ENCODE measurements at places on chromosomes 11 and 22.

- peak; percentile 35 for DNase-seq
Measured at GRCh38 chr11:43944761-43945311, 2.4 kb downstream of the C11orf96 start.

GRCh38 chr11:8338138-8338537, 74.5 kb upstream of the LMO1 start:
- DNase-seq = no peak

DNA sequence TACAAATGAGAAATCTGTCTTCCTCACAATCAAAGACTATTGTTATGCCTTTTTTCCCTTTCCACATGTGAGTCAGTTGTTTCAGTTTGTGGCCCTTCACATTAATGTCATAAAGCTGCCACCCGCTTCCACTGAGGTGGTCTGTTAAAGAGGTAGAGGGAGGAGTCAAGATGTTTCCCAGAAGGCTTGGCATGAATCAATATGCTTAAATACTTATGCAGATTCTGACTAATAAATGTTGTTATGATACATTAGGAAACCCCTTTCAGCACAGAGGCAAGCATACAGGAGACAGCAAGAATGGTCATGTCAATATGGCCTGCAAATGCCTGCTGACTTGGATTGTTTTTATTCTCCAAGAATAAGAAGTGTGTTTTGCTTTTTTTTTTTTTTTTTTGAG, 6.5 kb downstream of the RTN3 start:
- DNase-seq = no peak

DNA sequence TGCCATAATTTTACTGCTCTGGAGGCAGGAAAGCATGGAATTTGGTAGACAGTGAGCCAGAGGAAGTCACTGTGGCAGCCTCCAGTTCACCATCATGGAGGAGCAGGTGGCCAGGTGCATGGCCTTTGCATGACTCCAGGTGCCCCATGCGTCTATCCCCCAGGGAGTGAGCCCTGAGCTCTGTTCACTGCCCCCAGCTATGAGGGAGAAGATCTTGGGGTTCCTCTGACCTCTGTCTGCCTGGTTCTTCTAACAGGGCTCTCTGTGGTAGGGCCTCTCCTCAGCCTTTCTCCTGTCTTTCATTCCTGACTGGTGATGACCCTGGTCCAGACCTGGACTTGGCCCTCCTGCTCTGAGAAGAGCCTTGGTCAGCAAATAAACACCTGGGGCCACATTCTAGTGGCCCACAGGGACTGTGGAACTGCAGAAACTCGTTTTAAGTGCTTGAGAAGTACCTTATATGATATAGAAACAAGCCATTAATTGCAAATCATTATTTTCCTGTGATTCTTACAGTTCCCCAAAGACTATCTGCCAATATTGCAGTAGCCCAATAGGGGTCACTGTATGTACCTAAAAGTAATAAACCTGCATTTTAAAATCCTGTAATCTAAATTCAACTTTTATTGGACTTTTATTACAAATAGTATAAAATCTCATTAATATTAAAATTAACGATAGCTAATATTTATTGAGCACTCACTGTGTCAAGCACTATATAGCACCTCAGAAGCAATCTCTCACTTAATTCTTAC, 120.0 kb upstream of the SYT13 start:
- DNase-seq = no peak

DNA sequence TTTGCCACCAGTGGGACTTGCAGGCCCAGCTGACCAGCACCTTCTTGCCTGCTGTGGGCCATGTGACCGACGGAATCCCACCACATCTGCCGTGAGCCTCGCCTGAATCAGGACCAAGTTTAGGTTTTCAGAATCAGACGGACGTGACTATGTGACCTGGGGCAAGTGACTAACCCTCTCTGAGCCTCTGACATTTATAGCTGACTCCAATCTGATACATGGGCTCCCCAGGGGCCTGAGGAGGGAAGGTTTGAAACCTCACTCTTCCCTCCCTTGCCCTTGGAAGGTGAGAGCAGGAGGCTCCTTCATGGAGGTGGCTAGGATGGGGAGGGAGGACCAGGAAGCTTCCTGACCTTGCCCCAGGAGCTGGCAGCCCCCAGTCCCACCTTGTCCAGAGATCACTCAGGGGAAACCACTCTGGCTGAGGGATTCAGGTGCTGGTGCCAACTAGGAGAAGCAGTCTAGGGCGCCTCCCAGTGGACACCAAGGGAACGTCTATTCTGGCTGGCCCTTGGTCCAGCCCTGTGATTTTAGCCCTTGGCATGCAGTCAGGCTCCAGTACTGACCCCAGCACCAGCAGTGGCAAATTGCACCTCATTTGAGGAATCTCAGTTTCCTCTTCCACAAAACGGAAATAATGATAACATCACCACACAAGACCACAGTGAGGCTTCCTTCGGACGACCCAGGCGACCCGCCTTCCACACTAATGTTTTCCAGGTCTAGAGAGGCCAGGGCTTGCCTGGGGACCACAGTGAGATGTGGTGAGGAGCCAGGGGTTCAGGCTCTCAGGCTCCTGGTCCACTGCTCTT, 47.2 kb upstream of the SYT7 start:
- DNase-seq = no peak

- DNase-seq = no peak
Measured at GRCh38 chr11:91978747-91979146, 245.9 kb upstream of the FAT3 start.

DNA sequence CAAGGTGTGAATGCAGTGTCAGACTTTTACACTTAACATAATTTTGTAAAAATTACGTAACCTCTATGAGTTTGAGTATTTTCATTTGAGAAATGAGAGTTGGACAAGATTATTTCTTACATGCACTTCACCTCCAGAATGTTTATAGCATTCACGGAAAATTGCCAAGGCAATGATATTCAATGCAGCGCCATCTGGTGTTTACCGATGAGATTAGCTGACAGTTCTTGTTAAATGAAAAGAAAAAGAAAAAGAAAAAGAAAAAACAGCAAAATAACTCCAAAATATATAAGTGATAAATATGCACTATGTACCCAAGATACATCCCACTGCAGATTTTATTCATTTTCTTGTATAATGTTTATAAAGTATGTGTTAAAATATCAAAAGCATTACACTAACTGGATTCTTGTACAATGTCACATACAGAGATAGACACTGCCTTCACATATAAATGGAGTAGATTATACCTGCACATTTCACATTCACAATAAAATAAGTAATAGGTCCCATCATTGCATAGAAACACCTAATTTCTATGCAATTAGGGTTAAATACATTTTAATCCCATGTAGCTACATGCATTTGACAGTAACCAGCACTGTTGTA, 976.3 kb upstream of the FAT3 start:
- no peak for DNase-seq

DNA sequence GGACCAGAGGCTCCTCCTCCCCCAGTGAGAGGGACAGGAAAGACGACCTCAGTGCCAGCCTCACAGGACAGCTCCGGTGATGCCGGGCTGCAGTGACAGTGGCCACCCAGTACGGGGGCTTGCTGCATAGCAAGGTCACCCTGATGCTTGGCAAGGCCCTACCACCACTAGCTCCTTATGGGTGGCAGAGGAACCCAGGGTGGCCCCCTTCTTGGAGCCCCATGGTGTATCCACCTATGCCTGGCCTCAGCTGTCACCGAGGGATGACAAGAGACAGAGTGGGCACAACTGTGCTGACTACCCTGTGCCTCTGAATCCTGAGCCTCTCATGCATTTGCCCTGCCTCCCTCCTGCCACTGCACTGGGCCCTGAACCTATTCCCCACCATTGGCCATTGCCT, 809.2 kb downstream of the TBC1D22A start:
- no peak for DNase-seq

- DNase-seq = no peak
Measured at GRCh38 chr11:27857014-27857413, 156.8 kb upstream of the BDNF start.

DNA sequence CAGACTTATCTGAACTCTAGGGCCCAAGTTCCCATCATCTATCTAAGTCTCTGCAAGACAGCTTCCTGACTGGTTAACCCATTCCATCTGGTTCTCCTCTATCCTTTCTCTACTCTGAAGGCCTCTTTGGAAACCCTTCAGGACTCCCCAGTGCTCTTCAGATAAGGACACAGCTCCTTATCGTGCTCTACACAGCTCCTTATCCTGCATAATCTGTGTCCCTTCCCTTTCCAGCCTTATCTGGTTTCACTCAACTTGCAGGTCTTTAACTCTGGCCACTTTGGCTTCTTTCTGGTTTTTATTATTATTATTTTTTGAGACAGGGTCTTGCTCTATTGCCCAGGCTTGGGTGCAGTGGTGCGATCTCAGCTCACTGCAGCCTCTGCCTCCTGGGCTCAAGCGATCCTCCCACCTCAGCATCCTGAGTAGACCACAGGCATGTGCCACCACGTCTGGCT, 10.6 kb downstream of the ENDOD1 start:
- DNase-seq = no peak

GRCh38 chr11:123696183-123696582, 41.8 kb upstream of the SCN3B start:
- DNase-seq = no peak

- no peak for DNase-seq
Measured at GRCh38 chr11:68342459-68343158, 30.2 kb downstream of the LRP5 start.

GRCh38 chr22:23177197-23177596, 3.1 kb upstream of the BCR start:
- DNase-seq = no peak

DNA sequence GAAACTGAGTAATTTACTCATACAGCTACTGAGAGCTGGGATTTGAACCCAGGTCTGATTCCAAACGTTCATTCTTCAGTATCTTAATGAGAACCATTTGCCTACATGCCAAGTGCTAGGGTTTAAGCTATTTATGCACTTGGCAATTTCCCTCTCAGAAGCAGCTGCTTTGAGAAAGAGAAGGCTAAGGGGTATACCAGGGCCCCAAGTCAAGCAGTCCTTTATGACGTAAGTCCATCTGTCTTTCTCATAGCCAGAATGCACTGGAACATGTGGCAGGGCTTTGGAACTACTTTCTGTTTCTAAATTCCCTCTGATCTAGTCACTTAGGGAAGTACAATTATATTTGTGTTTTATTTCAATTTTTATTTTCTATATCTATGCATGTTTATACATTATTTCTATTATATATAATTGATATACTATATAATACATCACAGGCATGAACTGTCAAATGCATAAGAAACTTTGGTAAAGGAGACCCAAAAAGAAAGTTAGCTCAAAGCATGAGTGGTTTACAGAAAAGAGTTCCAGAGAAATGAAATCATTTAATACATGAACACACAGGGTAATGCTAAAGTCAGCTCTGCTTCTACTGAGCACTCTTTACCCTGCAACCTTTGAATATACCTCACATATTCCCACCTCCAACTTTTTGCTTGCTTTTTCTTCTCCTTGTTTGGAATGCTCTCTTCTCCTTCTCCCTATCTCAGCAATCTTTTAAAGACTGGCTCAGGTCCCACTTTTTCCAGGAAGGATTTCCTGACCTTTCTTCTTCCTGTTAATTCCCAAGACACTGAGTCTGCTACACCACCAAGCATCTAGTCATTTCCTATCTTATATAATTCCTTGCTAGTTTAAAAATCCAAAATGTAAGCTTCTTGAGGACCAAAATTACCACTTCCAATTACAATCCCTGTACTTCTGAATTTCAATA, 80.5 kb upstream of the GDPD4 start:
- no peak for DNase-seq

- DNase-seq = no peak
Measured at GRCh38 chr11:117996058-117996457, 9.9 kb downstream of the IL10RA start.

DNA sequence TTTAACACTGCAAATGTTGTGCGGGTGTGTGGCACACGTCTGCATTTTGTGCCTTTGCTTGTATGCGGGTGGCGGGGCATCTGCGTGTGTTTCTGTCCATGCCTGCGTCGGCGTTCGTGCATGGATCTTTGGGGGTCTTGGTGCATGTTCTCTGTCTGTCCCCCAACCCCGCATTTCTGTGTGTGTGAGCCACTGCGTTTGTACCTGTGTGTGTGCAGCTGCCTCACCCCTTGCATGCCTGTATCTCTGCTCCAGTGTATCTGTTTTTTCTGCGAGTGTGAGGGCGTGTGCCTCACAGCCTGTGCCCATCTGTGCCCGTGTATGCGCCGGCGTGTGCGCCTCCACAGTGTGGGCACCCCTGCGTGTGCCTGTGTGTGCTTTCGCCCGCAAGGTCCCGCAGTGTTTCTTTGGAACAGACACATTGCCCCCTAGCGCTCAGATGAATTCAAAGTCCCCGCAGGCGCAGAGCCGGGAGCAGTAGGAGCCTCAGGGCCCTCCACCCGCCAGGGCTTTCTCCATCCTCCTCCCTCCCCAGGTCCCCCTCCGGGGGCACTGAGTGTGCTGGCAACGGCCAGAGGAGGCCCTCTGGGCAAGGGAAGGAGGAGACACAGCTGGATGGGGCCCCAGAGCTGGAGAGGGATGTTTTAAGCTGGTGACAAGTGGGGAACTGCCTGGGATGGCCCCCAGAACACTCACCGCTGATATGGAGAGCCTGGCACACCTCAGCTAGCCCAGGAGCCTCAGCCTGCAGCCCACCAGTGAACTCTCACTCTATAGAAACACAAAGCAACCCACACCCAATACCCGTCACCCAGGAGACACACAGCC, 3.1 kb upstream of the MN1 start:
- peak; percentile 33 for DNase-seq

DNA sequence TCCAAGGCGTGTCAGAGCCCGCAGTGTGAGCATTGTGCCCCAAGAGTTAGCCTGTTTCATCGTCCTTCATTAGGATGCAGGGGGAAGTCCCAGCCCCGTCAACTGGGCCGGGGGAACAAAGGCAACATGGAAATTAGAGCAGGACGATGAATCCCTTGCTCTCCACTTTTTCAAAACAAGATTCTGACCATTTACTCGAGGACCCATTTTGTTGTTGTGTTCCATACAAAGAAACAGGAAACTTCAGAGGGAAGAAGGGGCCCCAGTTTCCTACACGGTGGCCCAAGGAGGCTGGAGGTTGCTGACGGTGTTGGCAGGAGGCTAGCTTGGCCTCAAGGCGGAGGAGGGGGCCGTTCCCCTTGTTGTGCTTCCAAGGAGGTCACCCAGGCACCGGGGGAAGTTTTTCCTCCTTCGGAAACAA, 44.0 kb upstream of the SLC1A2 start:
- no peak for DNase-seq

- no peak for DNase-seq
Measured at GRCh38 chr22:30161051-30161469, 80.8 kb downstream of the HORMAD2 start.

DNA sequence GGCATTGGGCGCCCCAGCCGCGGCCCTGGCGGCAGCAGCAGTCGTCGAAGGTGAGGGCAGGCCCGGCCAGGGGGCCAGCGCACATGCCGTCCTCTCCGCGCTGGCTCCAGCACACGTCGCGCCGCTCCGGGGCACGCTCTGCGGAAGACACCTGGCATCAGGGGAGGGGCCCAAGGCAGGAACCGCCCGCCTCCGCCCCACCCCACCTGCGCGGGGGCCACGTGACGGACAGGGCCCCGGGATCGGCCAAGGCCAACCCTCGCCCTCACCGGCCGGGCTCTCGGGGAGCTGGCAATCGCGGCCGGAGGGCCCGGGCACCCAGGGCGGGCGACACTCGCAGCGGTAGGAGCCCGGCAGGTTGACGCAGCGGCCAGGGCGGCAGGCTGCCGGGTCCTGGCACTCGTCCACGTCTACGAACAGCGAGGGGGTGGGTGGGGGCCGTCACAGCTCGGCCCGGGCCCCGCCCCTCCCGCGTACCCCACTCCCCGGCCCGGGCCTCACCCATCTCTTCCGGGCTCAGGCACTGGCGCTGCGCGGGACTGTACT, 14.9 kb downstream of the SCYL1 start:
- DNase-seq = no peak

- DNase-seq = no peak
Measured at GRCh38 chr11:14537134-14537599, 17.0 kb upstream of the PSMA1 start.

- DNase-seq = no peak
Measured at GRCh38 chr11:64569300-64569970, 21.6 kb upstream of the SLC22A12 start.

- DNase-seq = no peak
Measured at GRCh38 chr11:1450949-1451710, 35.4 kb downstream of the MOB2 start.

Measured in C1 segment of cervical spinal cord (tissue), 14 donors.